ENCODE measurements at places on chromosomes 4 and X.

- DNase-seq, result no peak
Measured at GRCh38 chr4:36553029-36553428, 271.6 kb downstream of the DTHD1 start.

DNA sequence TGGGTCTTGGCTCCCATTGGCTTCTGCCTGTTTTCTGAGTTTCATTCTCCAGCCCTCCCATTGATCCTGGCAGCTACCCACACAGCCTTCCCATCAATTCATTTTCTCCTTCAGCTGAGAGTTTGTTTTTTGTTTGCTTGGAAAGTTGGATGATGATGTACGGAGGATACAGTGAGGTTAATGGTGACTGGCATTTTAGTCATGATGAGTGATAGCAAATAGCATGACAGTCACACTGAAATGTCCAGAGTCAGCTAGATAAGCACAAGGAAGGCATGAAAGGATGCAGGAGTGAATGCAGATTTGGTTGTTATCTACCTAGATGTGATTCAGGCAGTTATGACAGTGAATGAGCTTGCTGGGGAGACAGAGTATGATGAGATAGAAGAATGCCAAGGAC lies 30.6 kb upstream of the LCORL start:
- no peak for DNase-seq

- no peak for DNase-seq
Measured at GRCh38 chr4:24091639-24092233, 201.9 kb upstream of the PPARGC1A start.

GRCh38 chr4:133483600-133484246 lies 334.6 kb downstream of the PCDH10 start:
- no peak for DNase-seq

DNA sequence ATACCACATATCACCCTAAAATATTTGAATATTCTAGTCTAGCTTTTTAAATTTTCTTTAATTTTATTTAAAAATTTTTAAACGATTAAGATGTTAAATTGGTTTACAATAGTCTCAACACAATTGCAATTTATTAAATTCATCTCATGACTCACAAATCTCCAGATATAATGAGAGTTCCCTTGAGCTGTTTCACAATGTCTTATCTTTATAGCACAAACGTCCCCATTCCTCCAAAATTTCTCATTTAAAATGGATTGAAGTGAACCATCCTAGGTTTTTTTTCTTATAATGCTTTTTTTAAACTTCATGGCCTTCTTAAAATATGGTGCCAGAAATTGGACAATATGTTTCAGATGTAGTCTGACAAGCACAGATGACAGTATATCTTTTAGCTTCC lies 204.4 kb downstream of the GABRB1 start:
- DNase-seq, result no peak

- DNase-seq, result no peak
Measured at GRCh38 chr4:2813446-2814405, 20.8 kb downstream of the SH3BP2 start.

DNA sequence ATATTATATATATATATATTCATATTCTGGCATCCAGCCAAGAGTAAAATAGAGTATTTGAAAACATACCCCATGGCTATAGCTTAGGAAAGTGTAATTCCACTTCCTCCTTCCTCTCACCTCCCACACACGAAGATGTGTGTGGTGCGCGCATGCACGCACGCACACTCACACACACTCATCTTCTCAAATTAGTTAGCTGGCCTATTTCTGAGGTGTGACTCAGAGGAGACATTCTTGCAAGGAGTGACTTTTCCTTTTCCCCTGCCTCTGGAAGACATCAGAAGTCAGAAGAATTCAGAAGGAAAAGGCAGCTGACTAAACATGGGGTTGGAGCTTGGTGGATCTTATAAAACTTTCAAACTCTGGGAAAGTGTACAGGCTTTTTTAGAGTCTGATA lies 8.8 kb downstream of the ENPEP start:
- DNase-seq, result no peak

- DNase-seq, result no peak
Measured at GRCh38 chr4:56662782-56663468, 18.2 kb downstream of the HOPX start.

GRCh38 chr4:179417357-179417756 lies 1975.1 kb upstream of the AGA start:
- DNase-seq, result no peak
